ENCODE measurements at places on chromosomes 11 and 22.

DNA sequence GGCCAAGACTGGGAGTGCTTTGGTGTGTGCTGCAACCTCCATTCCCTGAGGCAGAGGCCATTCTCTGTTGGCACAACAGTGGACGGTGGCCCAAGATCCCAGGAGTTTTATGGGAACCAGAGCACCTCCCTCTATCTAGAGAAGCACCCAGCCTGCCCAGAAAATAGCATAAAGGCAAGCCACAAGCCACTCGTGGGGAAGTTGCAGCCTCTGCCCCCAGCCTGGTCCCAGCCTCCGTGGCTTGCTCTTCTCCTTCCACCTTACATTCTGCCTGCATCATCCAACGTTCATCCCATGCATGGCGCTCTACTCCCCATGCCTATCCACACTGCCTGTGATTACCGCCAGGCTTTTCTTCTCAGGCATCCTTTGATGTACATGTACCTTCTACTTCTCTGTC is 15.8 kb downstream of the IL17RA start:
- DNase-seq: no peak

DNA sequence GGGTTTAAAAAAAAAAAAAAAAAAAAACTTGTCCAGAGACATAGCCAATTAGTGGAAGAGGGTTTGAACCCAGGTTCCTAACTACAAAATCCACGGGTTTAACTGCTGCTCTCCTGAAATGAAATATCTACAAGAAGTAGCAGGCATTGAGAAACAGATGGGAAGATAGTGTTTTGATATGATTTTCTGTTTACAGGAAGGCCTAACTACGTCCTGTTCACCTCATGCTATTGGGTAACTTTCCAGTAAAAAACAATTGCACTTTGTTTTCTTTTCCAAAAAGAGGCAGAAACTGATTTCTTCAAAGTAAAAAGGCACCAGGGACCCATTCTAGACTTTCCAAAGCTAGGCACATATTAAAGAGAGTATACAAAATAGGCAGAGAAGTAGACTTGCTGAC is 5.9 kb upstream of the C11orf91 start:
- DNase-seq: no peak

DNA sequence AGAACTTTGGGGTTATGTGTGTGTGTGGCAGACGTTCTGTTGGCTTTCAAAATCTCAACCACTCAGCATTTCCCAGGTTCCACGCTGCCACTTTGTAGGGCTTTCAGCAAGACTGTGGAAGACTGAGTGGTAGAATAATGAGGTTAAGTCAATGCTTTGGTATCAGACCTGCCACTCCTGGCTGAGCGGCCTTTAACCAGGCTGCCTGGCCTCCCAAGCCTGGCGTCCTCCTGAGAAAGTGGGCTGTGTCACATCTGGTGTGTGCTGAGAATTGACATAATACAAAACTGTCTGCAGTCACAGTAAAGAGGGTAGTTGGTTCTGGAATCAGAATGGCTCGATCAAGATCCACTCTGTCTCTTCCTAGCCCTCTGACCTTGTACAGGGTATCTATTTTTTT is 126.5 kb downstream of the DBX1 start:
- DNase-seq: no peak

GRCh38 chr22:19105456-19105855 is 16.8 kb downstream of the DGCR2 start:
- DNase-seq: no peak

DNA sequence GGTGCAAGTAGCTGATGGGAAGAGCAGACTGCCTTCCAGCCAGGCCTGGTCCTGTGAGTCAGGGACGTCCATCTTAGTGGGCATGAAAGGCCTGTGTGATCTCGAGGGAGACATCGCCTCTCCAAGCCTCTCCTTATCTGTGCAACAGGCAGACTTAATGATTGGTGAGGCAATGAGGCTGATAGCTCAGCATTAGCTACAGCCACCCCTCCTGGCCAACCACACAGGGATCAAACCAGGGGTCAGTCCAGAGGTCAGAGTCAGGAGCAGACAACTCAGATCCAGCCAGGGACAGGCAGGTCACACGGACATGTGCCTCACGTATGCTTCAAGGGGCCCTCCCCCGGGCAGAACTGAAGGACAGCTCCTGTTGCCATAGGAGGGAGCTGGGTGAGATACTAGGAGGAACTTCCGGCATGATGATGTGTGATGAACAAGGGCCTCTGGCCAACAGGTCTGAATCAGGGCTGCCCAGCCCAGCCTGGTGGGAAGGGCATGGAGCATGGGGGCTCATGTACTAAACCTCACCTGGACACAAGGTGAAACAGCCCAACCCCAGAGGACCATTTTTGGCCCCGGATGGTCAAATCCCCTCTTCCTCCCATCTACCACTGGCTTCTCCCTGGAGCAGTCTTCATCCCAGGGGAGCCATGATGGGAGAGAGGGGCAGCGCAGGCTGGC is 2.8 kb upstream of the APOC3 start:
- no peak for DNase-seq
